Myometrial cell (primary cell): ENCODE measurements at places on chromosomes 7 and 10. TPM values are rescaled to one million over a fixed set of nuclear protein-coding genes. Genes with fewer than 3 reads are reported as not detected.

RBP3 gene
- under 0.01 TPM in 1 of 2 replicates, not detected in the other for total RNA-seq

LAMB4 gene
- total RNA-seq, result under 0.01 TPM in 2 replicates

IFIT2 gene
- 5.8 TPM in 2 replicates for total RNA-seq

SFRP5 gene
- total RNA-seq, result not detected in 2 replicates

TCERG1L gene
- total RNA-seq, result not detected in 2 replicates

NXPH1 gene
- not detected in 2 replicates for total RNA-seq

RNF148 gene
- not detected in 2 replicates for total RNA-seq

LRMDA gene
- total RNA-seq, result not detected in 2 replicates

HECW1 gene
- total RNA-seq, result under 0.01 and 1.9 TPM in 2 replicates

SPDYE9 gene
- total RNA-seq, result not detected in 2 replicates

TMEM184A gene
- total RNA-seq, result 0.18 TPM in 1 of 2 replicates, not detected in the other

CRYGN gene
- not detected in 2 replicates for total RNA-seq

ZNF248 gene
- total RNA-seq, result 2.9 and 3.2 TPM in 2 replicates

MCU gene
- 26.4 and 32.3 TPM in 2 replicates for total RNA-seq

VPS41 gene
- total RNA-seq, result 18.5 and 22.5 TPM in 2 replicates

CTAGE8 gene
- 0.18 and 0.29 TPM in 2 replicates for total RNA-seq

CRPPA gene
- 0.89 and 1.2 TPM in 2 replicates for total RNA-seq

LBX1 gene
- total RNA-seq, result not detected in 2 replicates

SPACDR gene
- total RNA-seq, result 0.86 TPM in 1 of 2 replicates, not detected in the other

SLC25A28 gene
- 8.2 and 11.5 TPM in 2 replicates for total RNA-seq

ZCWPW1 gene
- 0.71 and 4.3 TPM in 2 replicates for total RNA-seq

SPDYE11 gene
- not detected in 2 replicates for total RNA-seq

ATOH7 gene
- not detected in 2 replicates for total RNA-seq

TRUB1 gene
- 18.5 and 24.8 TPM in 2 replicates for total RNA-seq

C10orf105 gene
- not detected in 2 replicates for total RNA-seq

ZC3HAV1L gene
- total RNA-seq, result 1.4 and 9.2 TPM in 2 replicates

EPHA1 gene
- not detected in 2 replicates for total RNA-seq

PSD gene
- 9.2 and 14.1 TPM in 2 replicates for total RNA-seq

BAMBI gene
- total RNA-seq, result not detected in 2 replicates

KCNH2 gene
- 8.7 and 10.7 TPM in 2 replicates for total RNA-seq

METTL27 gene
- total RNA-seq, result 16.8 and 20.8 TPM in 2 replicates

FAM221A gene
- 0.58 TPM in 1 of 2 replicates, not detected in the other for total RNA-seq

POM121 gene
- total RNA-seq, result 4.0 and 7.3 TPM in 2 replicates

MMD2 gene
- not detected in 2 replicates for total RNA-seq

MYPN gene
- 11.0 and 12.9 TPM in 2 replicates for total RNA-seq

ABCB1 gene
- 0.18 TPM in 1 of 2 replicates, not detected in the other for total RNA-seq

ACTL6B gene
- total RNA-seq, result not detected in 2 replicates

FAM25A gene
- total RNA-seq, result not detected in 2 replicates

PLPP4 gene
- 0.89 TPM in 1 of 2 replicates, not detected in the other for total RNA-seq

HMX3 gene
- total RNA-seq, result not detected in 2 replicates

GIMAP7 gene
- not detected in 2 replicates for total RNA-seq

POLR1F gene
- total RNA-seq, result 11.0 and 18.6 TPM in 2 replicates
